ENCODE measurements at places on chromosomes 13 and 19.

GRCh38 chr13:113040597-113041292, 64.8 kb upstream of the F7 start:
- DNase-seq, result no peak

- peak; percentile 76 for DNase-seq
Observed at GRCh38 chr19:38952395-38953165, 21.8 kb downstream of the MRPS12 start.

- peak; percentile 74 for DNase-seq
Observed at GRCh38 chr13:26184791-26185250, 37.3 kb downstream of the RNF6 start.

GRCh38 chr19:49104229-49104864, 9.8 kb upstream of the LIN7B start:
- DNase-seq, result no peak

DNA sequence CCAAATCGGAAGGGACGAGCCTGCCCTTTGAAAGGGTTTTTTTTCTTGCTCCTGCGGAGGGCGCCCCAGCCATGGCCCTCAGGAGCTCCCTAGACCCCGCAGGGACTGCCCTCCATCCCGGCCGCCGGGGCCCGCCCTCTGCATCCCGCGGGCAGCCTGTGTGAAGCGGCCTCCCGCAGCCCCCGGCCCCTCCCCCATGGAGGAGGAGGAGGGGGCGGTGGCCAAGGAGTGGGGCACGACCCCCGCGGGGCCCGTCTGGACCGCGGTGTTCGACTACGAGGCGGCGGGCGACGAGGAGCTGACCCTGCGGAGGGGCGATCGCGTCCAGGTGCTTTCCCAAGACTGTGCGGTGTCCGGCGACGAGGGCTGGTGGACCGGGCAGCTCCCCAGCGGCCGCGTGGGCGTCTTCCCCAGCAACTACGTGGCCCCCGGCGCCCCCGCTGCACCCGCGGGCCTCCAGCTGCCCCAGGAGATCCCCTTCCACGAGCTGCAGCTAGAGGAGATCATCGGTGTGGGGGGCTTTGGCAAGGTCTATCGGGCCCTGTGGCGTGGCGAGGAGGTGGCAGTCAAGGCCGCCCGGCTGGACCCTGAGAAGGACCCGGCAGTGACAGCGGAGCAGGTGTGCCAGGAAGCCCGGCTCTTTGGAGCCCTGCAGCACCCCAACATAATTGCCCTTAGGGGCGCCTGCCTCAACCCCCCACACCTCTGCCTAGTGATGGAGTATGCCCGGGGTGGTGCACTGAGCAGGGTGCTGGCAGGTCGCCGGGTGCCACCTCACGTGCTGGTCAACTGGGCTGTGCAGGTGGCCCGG, 815 bp downstream of the MAP3K10 start:
- peak; percentile 69 for DNase-seq

GRCh38 chr13:85700906-85701305, 98.3 kb downstream of the SLITRK6 start:
- DNase-seq, result no peak

GRCh38 chr19:52200044-52200443, 10.2 kb downstream of the PPP2R1A start:
- DNase-seq, result no peak

GRCh38 chr19:34880034-34880433, 46.7 kb upstream of the ZNF30 start:
- no peak for DNase-seq

GRCh38 chr19:44879309-44880065, 11.6 kb upstream of the TOMM40 start:
- DNase-seq, result no peak

GRCh38 chr19:13581576-13581975, 75.3 kb upstream of the CACNA1A start:
- DNase-seq, result no peak

DNA sequence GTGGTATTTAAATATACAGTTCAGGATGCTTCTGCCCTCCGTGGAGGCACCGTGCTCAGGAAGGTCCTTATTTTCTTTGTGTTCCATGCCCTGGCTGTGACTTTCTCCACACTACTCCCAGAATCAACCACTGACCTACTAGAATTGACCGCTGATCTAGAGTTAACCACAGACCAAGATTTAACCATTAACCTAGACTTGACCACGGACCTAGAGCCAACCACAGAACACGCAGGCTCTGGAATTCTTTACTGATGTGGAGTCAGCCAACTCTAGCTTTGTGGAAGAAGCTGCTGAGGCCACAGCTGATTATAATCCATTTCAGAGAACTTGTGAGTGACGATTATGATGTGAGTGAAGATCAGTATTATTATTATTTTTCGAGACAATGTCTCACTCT, 18.0 kb downstream of the GTF2F2 start:
- DNase-seq, result no peak

- no peak for DNase-seq
Observed at GRCh38 chr19:46724468-46724867, 7.6 kb upstream of the PRKD2 start.

DNA sequence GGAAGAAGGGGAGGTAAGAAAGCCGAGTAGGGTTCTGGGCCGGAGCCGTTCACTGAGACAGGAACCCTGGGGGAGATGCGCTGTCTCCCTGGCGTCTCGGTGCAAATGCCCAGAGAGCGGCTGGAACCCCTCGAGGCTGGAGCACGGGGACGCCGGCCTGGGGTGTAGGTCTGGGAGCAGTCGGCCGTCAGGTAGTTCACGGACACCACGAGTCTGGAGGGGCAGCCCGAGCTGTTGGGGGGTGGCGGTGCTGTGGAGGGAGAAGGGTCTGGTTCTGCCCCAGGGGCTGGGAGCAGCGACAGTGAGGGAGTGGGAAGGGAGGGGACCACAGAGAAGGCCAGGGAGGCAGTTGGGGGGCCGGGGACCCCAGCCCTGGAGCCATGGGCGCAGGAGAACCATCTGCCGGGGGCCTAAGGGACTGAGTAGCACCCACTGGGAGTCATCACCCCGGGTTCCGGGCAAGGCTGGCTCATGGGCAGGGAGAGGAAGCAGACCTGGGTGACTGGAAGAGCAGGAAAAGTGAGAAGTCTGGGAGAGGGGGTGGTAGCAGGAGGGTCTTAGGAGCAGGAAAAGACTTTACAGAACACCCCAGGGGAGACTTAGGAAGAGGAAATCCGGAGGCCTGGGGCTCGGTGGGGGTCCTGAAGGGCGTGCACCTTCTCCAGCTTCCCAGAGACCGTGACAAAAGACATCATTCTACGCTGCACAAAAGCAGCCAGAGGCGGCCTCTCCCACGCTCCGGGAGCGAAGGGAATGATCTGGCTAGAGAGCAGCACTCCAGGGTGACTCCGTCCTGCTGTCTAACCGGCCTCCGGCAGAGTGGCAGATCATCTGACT, 173.1 kb upstream of the SOX1 start:
- DNase-seq, result no peak

DNA sequence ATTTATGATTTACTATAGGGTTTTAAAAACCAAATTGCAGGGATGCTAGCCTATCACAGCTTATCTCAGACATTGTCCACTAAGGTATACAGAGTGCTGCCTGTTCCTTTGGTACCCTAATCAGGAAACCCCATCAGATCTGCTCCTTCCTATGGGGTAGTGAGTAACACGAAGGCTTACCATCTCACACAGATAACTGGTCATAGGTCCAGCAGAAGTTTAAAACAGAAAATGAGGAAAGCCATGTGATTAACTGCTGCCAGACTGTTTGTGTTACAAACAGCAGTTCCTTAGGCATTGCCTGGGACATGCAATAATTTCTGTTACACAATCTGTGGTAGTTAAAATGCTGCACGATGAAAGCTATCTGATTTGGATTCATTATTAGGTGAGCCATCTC, 53.5 kb upstream of the ALOX5AP start:
- DNase-seq, result no peak

DNA sequence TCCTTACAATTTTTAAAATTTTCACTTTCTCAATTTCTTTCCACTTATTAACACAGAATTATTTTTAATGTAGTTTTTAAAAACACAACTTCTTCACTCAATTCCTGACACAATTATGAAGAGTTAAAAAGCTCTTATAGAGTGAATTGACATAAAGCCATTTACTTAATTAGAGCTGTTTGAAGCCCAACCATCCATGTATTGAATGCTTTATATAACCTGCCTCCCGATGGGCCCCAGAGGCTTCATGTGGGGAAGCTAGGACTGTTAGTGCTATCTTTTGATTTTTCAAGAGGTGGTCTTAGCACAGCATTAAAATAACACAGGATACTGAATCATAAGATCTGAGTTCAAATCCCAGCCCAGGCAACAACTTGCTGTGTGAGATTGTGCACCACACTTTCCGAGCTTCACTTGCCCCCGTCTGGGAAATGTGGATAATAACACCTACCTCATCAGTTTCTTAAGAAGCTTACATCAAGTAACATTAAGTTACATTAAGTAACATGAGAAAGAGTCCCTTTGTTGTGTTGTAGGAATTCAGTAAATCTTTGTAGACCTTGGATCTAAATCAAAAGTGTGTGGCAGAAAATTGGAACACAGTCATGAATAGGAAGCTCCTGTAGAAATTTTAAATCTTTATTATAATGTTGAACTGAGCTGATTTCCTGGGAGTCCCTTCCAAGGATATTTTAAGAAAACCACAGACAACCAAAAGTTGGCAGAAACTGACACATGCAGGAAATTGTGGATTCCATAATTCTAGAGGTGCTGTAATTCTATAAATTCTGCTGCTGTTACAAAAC, 5.5 kb upstream of the ENOX1 start:
- DNase-seq, result no peak

DNA sequence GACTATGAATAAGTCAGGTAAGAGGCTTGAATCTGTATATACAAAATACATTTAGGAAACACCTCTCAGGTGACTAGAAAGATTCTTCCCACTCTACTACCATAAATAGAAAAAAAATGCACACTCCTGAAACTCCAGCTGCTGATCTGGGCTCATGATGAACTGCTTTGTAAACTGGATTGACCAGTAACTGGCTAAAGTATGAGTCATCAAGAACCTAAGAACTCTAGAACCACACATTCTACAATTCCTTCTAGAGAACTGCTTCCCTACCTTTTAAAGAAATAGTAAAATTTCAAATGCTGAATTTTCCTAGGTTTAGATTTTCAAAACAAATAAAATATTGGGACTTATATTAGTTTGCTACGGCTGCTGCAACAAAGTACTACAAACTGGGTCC, 55.2 kb downstream of the ELF1 start:
- no peak for DNase-seq

GRCh38 chr19:8108560-8109445, 40.6 kb downstream of the FBN3 start:
- DNase-seq, result peak; percentile 26

DNA sequence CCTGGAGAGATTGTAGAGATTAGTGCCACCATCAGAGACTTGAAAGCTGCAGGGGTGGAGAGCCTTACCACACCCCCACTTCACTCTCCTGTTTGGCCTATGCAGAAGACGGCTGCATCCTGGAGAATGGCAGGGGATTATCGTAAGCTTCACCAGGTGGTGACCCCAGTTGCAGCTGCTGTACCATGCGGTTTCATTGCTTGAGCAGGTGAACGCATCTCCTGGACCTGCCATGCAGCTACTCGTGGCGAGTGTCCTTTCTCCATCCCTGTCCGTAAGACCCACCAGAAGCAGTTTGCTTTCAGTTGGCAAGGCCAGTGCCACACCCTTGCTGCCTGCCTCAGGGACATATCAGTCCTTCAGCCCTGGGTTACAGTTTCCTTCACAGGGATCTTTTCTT, 21.2 kb downstream of the PPP5C start:
- DNase-seq, result no peak

DNA sequence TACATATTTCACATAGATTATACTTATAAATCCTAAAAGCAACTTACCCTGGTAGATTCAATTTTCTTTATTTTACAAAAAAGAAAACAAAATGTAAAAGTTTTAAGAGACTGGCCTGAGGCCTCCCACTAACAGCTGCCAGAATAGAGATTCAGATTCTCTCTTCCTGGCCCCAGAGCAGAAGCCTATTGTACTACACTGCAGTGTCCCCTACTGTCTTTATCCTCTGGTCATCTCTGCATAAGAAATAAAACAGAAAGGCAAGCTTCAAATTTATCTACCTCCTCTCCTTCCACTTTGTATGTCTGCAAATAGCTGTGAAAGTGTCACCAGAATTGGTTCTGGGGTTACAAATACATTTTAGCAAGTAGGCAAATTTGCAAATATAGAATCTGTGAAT, 1004.1 kb upstream of the PCDH9 start:
- DNase-seq, result no peak

DNA sequence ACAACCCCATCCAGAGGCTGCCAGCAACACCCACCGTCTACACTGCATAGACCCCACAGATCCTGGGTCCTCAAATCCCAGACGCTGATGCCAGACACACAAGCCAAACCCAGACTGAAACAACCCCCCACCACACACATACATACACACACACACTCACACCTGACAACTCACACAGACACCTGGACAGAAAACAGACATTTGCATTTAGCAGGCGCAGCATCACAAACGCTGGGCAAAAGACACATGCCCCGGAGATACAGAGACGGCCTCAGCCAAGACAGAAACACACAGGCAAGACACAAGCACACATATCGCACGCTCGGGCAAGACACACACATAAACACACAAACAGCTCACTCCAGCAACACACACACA, 1.3 kb downstream of the BBC3 start:
- no peak for DNase-seq

DNA sequence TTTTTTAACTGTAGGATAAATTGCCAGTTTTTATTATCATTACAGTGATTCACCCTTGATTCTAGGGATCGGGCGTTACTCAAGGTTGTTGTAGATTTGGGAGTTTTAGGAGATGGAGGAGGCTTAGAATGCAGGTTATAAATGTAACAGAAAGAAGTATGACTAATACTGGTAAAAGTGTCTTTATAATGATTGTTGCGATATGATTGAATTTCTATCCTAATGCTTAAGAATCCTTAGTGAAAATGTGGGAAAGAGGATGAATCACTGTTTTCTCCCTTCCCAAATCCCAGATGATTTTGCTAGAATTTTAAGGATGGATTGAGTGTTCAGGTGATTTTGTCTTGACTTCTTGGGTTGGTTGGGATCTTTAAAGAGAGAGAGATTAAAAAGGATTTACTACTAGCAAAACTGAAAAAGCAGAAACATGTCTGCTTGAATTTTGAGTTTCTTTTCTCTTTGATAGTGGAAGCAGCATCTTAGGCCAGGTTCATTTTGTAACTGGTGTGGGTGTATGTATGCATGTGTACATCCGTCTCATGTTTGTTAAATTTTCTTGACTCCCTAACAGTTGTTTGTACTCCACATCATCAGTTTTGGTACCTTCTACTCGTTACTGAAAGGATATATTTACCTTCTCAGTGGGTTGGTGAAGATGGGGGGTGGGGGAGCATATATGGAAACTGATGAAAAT, 25.9 kb downstream of the ARHGAP35 start:
- peak; percentile 45 for DNase-seq

DNA sequence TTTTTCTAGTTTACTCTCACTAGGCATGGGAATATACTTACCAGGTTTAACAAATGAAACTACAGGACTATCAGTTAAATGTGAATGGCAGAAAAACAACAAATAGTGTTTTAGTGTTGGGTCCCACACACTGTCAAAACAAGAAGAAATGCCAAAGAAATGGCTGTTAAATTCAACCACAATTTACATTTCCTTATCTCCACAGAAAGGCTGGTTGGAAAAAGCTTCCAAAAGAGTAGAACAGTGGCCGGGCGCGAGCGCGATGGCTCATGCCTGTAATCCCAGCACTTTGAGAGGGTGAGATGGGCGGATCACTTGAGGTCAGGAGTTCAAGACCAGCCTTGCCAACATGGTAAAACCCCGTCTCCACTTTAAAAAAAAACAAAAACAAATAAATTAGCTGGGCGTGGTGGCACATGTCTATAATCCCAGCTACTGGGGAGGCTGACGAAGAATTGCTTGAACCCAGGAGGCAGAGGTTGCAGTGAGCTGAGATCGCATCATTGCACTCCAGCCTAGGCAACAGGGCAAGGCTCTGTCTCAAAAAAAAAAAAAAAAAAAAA, 66.5 kb downstream of the SERP2 start:
- DNase-seq, result no peak

Data from GM13976 (cell line).